Activated CD4-positive, alpha-beta T cell treated with anti-CD3 and anti-CD28 coated beads, Interleukin-2, amount 50 U/mL, for 4 hours (primary cell): ENCODE measurements at places on chromosomes 5 and 9.

DNA sequence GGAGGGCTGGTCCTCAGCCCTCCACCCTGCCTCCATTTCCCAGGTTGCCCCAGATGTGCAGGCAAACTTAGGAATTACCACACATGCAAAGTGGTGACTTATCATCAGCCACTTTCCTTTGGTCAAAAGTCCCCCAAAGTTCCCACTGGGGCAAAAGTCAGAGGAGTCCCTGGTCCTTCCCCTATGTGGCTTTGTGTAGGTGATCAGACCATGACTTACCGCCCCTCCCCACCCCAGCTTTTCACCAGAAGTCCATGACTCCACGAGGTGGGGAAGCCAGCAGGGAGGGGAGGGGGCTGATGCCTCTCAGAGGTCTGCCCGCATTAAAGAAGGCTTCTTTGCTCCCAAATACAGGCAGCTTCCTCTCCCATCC lies 5.8 kb downstream of the TRAF1 start:
- no peak for DNase-seq

DNA sequence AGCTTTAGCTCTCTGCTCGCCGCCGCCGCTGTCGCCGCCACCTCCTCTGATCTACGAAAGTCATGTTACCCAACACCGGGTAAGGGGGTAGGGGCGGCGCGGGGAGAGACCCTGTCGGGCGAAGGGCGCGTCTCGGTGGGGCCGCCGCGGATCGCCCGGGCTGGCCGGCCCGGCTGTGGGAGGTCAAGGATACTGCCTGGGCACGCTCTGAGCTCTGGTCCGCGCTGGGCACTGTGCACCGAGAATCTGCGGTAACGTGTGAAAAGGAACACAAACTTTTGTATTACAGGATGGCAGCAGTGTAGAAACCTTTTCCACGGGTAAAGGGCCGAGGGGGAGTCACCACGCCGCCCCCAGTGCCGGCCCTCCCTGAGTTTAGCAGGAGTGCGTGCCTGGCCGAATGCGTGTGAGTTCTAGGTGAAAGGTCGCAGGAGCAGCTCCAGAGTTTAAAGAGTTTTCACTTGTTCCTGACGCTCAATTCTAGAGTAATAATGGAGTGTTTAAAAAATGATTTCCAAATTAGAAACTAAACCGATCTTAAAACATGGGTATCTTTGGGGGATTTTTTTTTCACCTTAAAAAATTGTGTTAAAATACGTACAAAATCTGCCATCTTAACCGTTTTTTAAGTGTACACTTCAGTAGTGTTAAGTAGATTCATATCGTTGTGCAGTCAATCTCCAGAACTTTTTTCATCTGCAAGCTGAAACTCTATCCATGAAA lies at the start of gene HSDL2:
TSS of gene HSDL2 (plus strand) at position 7 of the 723 bp plus-strand sequence. CDS start at position 63, 56 bp downstream.
- DNase-seq: peak; percentile 3

- DNase-seq: no peak
Measured at GRCh38 chr5:176829320-176829719, 19.0 kb downstream of the UNC5A start.

- DNase-seq: no peak
Measured at GRCh38 chr5:138685193-138685745, 68.0 kb upstream of the CTNNA1 start.

DNA sequence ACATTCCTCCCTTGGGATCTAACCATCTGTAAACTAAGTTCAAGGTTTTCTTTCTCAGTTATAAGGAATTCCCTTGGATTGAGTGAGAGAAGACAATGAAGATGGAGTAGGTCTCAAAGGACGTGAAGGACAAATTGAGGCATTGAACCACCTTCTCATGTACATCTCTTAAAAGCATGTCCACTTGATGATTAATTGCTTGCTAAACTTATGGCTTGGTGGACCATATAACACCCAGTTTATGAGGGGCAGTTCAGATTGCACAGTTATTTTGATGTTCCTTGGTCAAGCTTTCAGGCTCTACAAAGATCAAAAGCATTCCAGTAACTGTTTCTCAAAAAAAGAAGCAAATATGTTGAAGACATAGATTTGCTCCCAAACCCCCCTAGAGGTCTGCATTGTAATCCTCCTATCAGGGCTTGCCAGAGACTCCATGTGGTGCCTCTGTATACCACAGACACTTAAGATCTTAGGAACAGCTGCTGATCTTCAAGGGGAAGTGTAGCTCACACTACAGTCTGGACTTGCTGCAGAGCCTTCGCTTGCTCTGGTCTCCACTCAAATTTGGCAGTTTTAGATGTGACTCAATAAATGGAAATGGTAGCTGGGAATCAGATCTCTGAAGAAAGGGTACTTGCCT lies 56.9 kb upstream of the ALDH1A1 start:
- no peak for DNase-seq

DNA sequence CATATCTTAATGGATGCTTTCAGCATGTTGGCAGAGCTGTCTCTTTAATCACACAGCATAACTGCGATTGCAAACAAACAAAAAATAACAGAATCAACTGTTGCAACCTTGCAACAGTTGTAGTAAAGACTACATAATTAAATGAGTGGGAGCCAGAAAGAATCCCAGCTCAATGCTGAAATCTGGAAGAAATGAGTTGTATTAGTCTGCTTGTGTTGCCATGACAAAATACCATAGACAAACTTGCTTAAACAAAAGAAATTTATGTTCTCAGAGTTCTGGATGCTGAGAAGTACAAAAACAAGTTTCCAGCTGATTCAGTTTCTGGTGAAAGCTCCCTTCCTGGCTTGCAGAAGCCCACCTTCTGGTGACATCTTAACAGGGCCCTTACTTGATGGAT lies 260.9 kb upstream of the TUSC1 start:
- no peak for DNase-seq

DNA sequence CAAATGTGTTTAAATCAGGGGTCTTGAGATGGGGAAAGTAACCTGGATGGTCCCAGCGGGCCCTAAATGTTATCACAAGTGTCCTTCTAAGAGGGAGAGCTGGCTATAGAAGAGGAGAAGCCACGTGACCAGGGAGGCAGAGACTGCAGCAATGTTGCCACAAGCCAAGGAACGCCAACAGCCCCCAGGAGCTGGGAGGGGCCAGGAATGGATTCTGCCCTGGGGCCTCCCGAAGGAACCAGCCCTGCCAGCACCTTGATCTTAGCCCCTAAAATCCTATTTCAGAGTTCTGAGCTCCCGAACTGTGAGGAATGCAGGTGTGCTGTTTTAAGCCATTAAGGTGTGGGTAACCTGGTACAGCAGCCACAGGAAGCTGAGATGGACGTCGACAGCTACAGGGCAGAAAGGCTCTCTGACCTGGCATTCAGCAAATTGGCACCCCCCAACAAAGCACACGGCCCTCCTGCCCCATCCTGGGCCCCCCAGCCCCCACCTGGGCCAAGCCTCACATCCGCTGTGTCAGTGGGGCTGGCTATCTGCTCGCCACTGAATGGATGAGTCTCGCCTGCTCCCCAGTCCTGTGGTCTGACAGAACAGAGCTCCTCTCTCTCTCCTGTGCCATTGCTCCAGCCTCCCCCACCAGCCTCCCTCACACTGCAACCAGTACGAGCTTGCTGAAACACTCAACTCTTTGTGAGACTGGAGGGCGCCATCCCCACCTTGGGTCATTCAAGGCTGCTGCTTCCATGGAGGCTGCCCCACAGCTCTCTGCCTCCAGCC lies 78.8 kb downstream of the ADAMTS2 start:
- no peak for DNase-seq

- peak; percentile 41 for DNase-seq
Measured at GRCh38 chr5:143402553-143403333, 743 bp downstream of the NR3C1 start.

DNA sequence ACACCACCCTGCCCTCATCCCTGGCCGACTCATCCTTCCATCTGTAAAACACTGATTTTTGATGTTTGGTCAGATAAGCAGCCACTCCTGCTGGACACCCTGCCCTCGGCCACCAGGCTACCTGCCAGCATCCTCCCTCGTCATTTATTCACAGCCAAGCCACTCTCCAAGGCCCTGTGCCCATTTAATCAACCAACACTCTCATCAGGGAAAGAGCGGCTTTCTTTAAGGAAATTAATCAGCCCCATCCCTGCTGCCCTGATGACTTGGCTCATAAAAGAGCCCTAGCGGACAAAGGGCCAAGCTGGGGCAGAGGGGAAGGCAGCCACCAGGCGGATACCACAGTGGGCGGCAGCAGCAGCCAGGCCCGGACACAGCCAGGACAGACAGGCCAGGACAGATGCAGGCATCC lies 52.4 kb downstream of the GOLM1 start:
- no peak for DNase-seq

- DNase-seq: no peak
Measured at GRCh38 chr9:106626936-106627335, 236.0 kb upstream of the ZNF462 start.
